ENCODE measurements at places on chromosomes 16 and 17.
A peak's percentile ranks its signal among the peaks of the same experiment; 100 is the strongest.

- no peak for DNase-seq
Measured at GRCh38 chr17:7147772-7148171, 31.4 kb downstream of the ASGR1 start.

DNA sequence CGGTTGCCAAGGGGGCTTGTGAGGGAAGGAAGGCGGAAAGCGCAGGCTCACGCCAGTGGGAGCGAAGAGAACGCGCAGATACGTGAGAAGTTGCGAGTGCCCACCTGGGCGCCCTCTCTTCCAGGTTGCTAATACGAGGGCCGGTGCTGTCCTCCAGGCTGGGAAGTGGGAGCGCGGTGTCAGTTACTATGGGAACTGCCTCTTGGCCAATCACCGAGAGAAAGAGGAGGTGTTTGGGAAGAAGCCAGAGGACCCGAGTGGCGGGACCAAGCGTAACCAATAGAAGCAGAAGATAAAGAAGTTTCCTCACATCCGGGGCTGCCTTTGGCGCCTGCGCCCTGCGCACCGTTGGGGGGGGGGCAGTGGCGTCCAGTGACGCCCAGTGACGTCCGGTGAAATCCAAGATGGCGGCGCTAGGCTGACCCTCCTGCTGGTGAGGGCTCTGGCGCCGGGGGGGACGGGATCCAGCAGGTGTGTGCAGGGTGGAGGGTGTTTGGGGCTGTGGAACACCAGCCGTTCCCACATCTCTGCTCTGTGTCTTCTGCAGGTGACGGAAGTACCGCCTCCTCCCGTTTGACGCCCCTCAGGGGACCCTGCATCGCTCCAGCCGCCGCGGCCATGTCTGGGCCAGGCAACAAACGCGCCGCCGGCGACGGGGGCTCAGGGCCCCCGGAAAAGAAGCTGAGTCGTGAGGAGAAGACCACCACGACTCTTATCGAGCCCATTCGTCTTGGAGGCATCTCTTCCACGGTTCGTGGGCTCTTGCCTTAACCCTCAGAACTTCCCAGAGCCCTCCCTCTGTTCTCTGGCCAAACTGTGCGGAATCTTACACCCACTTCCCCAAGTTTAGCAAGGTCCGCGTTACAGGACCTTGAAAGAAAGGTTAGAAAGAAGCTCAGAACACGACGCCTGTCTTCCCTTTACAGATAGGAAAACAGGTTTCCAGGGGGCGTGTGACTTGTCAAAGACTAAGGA lies at the start of the genes CFAP119 and RNF40:
TSS of gene CFAP119 (minus strand) at position 135 of the 975 bp plus-strand sequence. CDS start 314 bp downstream, outside the sequence.
TSS of gene RNF40 (plus strand) at position 395 of the 975 bp plus-strand sequence. CDS start at position 619, 224 bp downstream.
- peak; percentile 81 for DNase-seq

- no peak for DNase-seq
Measured at GRCh38 chr17:33291248-33292200, 1.6 kb downstream of the ASIC2 start.

GRCh38 chr17:77045441-77046041 lies 95.2 kb upstream of the SEC14L1 start:
- DNase-seq: no peak

GRCh38 chr16:718389-718788 lies 2.6 kb upstream of the ANTKMT start:
- no peak for DNase-seq

DNA sequence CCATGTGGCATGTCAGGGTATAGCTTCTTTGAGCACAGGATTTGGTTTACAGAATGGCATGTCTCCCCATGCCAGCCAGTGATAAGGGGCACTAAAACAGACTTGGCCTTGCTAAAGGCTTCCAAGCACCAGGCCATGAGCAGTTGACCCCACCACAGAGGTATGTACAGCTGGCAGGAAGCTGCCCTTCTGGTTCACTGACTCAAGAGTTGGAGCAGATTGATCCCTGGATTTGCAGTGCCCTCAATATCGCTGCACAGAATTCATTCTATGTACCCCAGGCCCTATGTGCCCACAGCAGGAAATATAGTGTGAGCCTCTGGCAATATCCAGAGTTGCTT lies 24.3 kb downstream of the HLF start:
- no peak for DNase-seq

DNA sequence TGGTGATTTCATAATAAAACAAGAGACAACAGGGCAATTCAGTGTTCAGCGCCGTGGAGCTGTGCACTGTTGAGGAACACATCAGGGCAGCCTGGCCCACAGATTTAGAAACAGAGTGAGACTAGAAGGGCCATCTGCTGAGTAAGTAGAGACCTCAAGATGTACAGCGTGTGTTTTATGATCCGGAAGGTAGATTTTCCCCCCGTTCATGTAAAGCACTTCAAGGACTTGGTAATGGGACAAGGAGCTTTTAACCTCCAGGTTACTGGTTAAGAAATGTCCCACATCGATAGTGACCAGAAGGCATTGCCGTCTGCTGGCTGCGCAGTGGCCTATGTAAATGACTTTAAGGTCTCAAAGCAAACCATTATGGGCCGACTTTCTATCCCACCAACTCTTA lies 1057.7 kb upstream of the EEF2KMT start:
- no peak for DNase-seq

- no peak for DNase-seq
Measured at GRCh38 chr16:25614716-25615265, 77.0 kb upstream of the HS3ST4 start.

DNA sequence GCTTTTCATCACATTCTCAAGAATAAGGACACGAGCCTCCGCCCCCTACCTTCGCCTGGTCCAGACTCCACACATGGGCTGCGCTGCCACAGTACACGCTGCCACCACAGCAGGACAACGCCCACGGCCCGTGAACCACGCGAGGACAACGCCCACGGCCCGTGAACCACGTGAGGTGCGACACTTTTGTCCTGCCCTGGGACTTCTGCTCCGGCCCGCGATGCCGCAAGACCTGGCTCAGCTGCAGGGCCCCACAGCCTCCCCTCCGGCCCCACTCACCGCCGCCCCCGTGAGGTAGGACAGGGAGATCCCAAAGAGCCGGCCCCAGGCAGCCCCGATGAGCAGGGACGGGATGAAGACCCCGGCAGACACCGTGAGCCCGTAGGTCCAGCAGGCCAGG lies 5.9 kb upstream of the CCDC154 start:
- DNase-seq: no peak

DNA sequence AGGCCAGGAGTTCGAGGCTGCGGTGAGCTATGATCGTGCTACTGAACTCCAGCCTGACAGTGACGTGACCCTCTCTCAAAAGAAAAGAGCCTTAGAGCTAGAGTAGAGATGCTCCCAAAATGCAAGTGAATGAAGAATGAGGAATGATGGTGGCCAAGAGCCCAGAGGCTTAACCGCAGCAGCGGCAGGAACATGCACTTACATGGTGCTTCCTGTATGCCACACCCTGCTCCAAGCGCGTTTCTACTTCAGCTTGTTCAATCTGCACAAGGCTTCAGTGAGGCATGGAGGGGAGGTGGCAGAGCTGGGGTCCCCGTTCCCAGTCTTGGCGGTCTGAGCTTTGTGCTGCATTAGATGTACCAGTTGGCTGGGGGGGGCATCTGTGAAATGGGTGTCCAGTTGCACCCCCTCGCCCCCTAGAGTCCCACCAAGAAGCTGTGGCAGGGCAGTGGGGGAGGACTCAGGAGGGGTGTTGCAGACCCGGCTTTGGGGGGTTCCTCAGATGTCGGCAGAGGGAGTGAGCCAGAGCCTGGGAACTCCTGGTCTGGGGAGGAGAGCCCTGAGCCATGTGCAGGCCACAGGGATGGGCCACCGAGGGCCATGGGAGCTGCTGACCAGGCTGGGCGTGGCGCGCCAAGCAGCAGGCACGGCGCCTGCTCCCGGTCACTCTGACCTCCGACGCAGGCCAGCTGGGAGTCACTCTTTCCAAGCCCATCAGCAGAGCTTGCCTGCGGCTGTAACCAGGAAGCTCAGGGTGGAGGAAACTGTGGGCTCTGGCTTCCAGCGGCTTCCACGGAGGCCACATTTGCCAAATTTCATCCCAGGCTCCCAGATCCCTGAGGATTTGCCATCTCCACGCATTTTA lies 260.1 kb downstream of the PARN start:
- no peak for DNase-seq

GRCh38 chr17:59641799-59642484 lies 22.2 kb downstream of the CLTC start:
- DNase-seq: no peak

DNA sequence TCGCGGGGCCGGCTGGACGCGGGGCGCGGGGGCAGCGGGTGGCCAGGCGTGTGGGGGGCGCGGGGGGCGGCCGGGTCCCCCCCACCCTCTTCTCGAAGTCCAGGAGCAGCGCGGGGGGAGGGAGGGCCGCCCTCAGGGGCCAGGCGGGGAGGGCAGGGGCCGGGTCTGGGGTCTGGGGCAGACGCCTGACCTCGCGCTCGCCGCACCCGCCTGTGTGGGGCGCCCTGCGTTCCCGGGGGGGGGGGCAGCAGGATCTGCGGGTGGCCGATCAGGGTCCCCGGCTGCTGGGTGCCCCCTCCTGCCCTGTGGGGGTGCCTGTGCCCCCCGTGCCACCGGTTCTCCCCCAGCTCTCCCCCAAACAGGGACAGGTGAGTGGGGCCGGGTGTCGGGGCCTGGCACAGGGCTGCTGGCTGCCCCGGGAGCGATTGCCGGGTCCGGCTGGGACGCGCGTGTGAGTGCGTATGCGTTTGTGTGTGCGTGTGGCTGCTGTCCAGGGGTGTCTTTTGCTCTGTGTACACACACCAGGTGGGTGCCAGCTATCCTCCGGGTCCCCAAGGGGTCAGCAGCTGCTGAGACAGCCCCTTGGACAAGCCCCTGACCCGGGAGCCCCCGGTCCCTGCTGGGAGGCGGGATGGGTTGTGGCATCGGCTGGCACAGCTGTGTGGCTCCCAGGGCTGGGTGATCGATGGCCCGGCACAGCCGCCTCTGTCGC lies 663 bp downstream of the PRR35 start:
- DNase-seq: no peak

DNA sequence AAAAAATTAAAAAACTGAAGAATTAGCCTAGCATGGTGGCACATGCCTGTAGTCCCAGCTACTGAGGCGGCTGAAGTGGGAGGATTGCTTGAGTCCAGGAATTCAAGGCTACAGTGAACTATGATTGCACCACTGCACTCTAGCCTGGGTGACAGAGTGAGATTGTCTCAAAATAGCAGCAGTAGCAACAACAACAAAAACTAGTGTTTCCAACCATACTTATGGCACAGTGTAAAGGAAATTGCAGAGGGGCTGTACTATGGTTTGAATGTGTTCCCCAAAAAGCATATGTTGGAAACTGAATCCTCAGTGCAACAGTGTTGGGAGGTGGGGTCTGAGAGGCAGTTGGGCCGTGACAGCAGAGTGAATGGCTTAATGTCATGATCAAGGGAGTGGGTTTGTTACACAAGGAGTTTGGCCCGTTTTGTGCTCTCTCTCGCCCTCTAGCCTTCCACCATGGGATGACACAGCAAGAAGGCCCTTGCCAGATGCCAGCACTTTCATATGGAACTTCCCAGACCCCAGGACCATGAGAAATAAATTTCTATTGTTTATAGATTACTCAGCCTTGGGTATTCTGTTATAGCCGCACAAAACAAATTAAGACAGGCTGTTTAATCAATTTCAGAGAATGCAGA lies 70.0 kb downstream of the PGS1 start:
- no peak for DNase-seq

GRCh38 chr16:73725156-73725555 lies 571.5 kb upstream of the PSMD7 start:
- no peak for DNase-seq

GRCh38 chr17:74368341-74369081 lies 1.2 kb downstream of the GPR142 start:
- peak; percentile 62 for DNase-seq

DNA sequence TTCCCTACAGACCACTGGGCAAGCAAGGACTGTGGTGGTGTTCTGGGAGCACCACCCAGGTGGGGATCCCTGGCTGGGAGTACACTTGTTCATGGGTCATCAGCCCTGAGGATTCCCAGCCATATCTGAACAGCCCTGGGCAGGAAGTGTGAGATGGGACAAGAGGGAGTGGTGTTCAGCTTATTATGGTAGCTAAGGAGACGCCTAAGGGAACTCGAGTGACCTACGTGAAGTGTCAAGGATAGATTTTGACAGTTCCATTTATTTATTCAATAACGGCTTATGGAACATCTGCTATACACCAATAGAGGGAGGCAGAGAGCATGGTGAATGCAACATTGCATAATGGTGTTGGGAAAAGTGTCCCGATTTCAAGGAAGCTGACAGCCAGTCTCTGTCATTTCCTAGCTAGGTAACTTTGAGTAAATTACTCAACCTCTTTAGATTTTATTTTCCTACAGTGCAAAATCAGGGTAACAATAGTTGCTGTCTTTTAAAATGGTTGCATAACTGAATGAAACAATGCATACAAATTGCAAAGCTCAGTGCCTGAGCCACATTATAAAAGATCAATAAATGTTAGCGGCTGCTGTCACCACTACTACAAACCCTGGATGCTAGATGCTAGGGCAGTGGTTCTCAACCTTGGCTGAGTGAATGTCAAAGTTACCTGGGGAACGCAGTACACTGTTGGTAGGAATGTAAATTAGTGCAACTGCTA lies 534.1 kb downstream of the GRIN2A start:
- DNase-seq: no peak

DNA sequence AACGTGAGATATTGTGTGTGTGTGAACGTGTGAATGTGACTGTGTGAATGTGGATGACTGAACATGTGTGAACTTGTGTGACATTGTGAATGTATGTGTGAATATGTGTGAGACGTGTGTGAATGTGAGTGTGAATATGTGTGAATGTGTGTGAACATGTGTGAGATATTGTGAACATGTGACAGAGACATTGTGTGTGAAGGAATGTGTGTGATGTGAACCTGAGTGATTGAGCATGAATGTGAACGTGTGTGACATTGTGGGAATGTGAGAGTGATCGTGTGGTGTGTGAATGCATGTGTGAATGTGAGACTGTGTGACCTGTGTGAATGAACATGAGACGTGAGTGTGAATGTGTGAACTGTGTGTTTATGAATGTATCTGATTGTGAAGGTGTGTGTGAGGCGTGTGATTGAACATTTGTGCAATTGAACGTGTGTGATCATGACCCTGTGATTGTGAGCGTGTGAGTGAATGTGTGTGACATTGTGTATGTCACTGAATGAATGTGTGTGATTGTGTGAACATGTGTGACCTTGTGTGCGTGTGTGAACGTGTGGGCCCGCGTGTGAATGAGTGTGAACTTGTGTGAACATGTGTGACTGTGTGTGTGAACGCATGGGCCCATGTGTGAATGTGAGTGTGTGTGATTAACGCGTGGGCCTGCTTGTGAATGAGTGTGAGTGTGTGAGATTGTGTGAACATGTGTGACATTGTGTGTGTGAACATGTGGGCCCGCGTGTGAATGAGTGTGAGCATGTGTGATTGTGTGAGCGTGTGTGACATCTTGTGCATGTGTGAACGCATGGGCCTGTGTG lies 23.2 kb upstream of the GSE1 start:
- DNase-seq: no peak

GRCh38 chr16:75494184-75494583 lies 1.1 kb downstream of the CHST6 start:
- DNase-seq: no peak

DNA sequence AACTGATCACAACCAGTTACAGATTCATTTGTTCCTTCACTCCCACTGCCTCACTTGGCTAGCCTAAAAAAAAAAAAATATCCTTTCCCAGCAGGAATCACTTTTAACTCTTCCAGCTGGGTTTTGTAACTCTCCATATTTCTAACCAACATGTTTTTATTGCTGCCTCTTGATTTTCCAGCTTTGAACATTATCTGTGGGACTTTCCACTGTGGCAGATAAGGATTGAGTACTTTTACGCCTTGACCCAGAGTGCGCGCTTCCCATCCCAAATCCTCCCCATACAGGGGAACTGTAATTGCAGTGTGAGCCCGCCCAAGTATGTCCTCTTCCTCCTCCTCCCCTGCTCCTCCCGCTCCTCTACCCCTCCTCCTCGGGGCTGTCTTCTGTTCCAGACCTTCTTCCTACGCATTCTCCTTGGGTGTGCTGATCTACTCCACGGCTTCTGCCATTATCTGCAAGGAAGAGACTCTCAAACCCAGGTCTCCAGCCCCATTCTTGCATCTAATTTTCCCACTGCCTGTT lies 43.4 kb downstream of the CYB5D2 start:
- DNase-seq: no peak

Data from activated naive CD4-positive, alpha-beta T cell (primary cell).